Mucosa of descending colon (tissue), 3 donors: ENCODE measurements at places on chromosomes 3 and 15.

DNA sequence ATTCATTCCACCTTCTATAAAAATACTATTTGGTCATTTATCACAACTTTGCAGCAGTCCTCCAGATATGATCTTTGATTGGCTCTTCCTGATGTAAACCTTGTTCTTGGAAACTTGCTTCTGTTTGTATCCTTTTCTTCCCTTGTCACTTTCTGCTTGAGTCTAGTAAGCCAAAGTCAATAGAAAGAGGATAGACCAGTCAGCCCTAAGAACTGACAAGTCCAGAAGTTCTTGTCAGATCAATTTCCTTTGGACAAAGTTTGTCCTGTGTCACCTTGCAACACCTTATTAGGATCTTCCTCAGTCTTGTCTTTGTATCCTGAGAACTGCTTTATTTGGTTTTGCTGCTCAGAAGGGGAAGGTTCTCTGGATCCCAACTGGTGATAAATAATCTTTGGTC is 87.9 kb upstream of the CCDC54 start:
- DNase-seq, result no peak

DNA sequence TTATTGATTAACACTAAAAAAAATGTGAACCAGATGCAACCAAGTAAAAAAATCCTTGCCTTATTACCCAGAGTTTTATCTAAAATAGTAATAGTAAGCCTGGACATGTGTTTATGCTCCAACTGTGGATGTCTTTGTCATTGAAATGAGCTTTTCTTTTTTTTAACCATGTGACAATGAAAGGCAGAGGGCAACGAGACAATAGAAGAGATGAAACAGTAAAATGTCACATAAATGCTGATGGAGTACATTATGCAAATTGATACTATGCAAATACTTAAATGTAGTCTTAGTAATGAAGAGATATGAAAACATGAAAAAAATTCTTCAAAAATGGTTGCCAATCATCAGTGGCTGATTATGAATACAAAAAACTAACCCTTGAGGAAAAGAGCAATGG is 20.5 kb upstream of the CHMP2B start:
- DNase-seq, result no peak

DNA sequence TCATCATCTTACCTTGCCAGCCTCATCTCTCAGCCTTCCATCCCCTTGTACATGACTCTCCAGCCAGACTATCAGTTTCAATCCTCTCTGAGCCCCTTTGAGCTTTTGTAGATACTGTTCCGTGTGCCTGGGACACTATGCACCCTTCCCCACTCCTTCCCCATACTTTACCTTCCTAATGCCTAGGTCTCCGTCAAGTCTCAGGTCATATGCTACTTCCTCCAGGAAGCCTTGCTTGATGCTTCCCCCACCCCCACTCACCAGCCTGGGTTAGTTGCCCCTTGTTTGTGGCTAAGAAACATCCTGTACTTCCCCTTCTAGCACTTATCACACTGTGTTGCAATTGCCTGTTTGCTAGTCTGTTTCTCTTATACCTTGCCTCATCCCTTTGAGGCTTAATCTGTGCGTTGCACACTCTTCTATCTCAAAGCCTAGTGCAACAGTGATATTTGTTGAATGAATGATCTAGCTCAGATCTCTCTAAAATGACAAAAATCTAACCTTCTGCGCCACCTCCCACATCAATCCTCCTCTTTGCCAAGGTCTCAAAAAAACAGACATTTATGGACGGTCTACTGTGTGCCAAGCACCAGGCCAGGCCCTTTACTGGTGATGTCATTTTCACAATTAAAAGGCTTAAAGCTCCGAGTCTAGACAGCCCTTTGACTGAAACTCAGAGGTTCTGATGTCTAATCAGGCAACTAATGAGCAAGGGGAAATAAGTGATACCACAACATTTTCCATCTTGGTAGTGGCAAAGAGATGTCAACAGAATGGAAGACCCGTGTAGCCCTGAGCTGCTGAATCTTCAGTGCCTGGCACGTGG is 6.5 kb upstream of the USP3 start:
- DNase-seq, result peak; percentile 55

- peak; percentile 15 for DNase-seq
Measured at GRCh38 chr15:82647045-82647834, at the start of gene CPEB1. TSS of gene CPEB1 (minus strand) at chr15:82647363. CDS start at chr15:82628459, 18,904 bp downstream.

DNA sequence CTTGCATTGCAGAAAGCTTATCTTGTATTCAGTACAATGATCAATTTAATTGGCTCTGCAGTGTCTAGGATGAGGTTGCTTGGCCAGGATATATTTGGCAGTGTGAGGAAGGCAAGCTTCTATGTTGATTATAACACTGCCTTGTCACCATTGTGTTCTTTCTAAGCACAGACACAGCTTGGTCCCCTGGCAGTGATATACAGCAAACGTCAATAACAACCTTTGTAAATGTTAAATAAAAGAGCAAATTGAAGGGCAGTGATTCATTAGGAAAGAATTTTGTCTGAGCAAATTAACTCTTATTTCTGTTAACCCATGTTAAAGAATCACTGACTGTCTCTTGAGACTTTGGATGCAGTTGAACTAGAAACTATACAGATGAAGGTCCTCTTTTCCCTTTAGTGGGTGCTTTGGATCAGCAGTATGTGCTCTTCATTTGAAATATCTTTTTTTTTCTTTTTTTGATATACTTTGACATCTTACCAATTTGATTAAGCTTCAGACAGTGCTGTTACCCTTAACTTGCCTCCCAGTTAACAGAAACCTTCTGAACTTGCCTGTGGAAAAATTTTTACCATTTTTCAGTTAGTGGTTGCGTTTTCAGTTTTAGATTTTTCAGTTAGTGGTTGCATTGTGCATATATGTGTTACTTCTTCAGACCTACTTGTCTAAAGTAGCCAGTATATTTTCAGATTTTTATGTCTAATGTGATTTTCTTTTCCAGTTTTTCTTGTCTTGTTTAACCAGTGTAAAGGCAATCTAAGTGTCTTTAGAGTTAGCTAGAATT is 199.8 kb downstream of the TCF12 start:
- no peak for DNase-seq
